ENCODE measurements at places on chromosomes 4 and X.

- no peak for DNase-seq
Observed at GRCh38 chr4:154590329-154591006, at the start of gene FGA. Gene FGA (minus strand): TSS chr4:154590742. CDS start chr4:154590687, 55 bp downstream.

- no peak for DNase-seq
Observed at GRCh38 chr4:184252136-184253071, 34.7 kb upstream of the ENPP6 start.

DNA sequence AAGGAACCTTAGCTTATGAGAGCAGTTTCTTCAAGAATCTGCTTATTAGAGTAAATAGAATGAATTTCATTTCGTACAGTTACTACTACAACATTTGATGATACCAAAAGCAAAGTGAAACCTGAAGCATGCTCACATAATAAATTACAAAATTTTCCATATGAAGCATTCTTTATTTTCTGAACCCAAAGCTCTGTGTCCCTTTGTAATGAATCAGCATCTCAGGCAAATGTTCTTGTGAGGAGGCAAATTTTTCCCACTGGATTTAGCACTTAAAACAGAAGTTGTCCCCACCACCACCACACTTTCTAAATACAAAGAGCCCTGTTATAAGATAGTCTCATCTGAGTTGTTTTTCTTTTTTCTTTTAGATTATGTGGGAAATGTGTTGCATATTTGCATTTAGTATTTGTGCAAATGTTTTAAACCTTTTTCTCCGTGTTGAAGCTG, 70.7 kb upstream of the NFKB1 start:
- no peak for DNase-seq

DNA sequence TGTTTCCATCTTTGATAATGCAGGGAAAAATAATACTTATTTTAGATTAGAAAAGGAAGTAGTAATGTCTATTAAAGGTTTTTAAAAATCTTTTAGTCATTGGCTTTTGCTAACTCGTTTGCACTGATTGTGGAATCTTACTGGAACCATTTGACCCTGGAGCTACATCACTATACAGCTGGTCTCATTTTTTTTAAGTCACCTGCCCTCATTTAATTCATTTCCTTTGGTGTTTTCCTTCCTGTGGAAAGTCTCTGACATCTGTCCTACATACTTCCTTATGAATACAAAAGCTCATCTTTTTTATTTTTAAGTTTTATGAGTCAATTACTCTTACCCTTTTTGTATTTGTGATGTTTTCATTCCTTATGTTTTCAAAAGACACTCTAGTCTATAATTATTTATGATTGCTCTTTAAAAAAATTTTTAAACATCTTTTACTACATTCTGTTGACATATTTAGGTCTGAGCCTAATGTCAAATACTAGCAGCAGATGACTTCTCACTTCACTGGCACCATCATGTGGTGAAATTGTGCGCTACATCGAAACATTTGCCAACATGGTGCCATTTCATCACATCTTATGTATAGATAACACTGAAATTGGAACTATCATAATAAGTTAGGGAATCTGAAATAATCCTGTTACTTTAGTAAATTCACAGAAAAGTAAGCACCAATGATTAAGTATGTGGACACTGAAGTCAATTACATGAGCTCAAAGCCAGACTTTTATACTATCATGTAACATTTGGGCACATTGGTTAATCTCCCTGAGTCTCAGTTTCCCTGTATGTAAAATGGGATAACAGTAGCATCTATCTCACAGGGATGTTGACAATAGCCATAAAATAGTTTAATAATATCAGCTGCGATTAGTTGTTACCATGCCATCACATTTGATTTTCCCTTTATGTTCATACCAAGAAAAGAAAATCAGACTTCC, 9.4 kb upstream of the MMAA start:
- peak; percentile 54 for DNase-seq

- DNase-seq = no peak
Observed at GRCh38 chr4:1331591-1332353, 15.2 kb upstream of the UVSSA start.

DNA sequence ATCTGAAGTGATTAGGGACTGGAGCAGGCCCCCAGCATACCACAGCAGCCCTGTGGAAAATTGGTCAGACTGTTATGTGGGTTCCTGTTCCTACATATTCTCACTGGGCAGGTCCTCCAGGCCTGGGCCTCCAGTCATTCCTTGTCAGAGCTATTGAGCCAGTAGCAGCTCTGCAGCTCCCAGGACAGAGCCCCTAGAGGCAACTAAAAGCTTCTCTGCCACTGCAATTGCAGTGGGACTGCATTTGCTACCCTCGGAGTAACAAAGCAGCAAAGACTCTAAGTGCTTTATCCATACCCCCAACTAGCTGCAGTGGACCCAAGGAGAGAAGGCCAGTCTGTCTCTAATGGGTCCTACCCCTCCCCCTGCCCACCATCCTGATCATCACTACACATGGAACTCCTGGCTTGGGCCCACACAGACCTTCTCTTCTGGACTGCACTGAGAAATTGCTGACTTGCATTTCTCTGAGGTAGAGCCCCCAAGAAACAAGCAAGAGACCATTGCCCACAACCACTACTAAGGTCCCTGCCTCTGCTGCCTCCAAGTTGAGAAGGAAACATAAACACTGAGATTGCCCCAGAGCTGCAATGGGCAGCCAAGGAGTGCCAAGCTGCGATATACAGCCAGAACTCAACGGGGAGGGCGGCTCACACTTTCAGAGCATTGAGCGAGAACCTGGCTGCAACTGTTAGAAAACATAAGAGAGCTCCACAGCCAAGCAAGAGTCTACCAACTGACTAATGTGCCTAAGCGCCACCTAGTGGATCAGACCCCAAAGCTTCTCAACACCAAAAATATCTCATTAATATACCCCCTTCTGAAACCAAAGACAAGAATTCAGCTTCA, 738.7 kb upstream of the NDST4 start:
- DNase-seq = peak; percentile 83

- no peak for DNase-seq
Observed at GRCh38 chr4:35565640-35566039, 678.7 kb downstream of the ARAP2 start.

GRCh38 chr4:146053891-146054290, 115.3 kb upstream of the ZNF827 start:
- DNase-seq = no peak

- no peak for DNase-seq
Observed at GRCh38 chr4:8296491-8296890, 26.9 kb downstream of the HTRA3 start.
